ENCODE measurements at places on chromosomes 3 and 15.
A peak's percentile ranks its signal among the peaks of the same experiment; 100 is the strongest.

- no peak for DNase-seq
These were observed 16.2 kb downstream of the ACAD11 start for GRCh38 chr3:132643366-132643765.

DNA sequence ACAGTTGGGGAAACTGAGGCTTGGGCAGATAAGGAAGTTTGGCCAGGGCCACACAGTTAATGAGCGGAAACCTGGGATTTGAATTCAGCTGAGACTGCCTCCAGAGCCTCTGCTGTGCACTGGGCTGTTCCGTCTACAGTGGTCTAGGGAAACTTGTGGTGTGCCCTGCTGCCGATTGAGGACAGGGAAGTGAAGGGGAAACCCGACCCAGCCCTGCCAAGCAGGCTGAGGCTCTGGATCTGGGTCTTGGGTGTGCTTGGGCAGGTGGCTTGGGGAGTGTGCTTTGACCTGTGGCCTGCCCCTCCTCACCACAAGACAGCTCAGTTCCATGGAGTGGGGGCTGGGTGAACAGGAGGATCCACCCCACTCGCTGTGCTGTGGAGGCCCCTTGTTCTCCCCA lies 17.6 kb downstream of the NISCH start:
- no peak for DNase-seq

- no peak for DNase-seq
These were observed 53.3 kb downstream of the TSC22D2 start for GRCh38 chr3:150461399-150461798.

GRCh38 chr15:60713119-60714084 lies 234.5 kb upstream of the ICE2 start:
- no peak for DNase-seq

DNA sequence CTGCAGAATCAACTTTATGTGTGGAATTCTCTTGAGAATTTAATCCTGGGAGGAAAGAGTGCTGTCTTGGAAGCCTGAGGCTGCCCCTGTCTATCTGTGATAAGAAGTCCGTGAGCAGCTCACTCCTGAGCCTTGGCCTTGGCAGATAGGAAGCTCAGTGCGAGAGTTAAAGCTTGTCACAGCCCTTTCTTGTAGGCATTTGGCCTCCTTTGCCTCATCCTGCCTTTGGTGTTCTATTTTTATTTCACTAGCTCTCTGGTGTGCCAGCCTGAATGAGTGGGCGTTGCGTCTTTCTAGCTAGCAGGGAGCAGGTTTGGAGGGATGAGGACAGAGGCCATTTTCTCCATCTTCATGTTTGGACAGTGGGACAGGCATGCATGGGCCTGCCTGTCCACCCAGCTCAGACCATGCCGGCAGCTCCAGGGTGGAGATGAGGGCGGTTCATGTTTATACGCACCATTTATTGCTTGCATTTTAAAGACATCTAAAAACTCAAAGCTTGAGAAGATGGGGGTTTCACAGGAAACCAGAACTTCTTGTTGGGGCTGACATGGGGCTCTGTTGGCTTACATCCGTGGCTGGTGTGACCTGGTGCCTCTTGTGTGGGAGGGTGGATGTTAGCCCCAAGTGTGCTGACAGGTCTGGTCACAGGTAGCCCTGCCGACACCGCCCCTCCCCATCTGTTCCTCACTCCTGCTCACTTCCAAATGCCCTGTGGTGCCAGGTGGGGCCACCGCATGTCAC lies 29.8 kb downstream of the IRAK2 start:
- peak; percentile 77 for DNase-seq
